ENCODE measurements at places on chromosomes 12 and 14.

DNA sequence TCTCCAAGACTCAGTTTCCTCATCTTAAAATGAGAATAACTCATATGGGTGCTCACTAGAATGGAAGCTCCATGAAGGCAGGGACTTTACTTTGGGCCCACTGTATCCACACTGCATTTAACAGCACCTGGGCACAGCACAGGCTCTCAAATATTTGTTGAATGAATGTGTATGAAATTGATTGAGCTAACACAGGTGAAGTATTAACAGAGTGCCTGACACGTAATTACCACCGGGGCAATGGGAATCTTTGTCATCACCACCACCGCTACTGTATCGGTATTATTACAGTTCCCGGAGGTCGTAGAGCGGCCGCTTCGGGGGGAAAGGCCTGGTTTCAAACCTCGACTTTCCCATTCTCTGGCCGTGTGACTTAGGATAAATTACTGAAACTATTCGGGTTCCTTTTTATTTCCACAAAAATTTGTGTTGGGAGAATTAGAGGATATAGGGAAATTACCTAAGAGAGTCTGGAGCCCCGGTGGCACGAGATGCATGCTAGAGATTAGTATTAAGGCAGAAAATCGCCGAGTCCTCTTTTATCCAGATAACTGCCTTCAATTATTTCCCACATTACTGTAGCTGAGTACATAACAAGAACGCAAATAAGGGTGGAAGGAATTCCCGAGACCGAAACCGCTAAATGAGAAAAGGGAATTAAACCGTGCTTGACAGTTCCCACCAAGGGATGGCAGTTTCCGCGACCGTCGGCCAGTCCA, 1.0 kb upstream of the RIC8B start:
- DNase-seq, result no peak

- no peak for DNase-seq
Measured at GRCh38 chr14:34015383-34015782, 64.5 kb upstream of the EGLN3 start.

- DNase-seq, result no peak
Measured at GRCh38 chr14:77281852-77282410, 10.9 kb upstream of the NGB start.

GRCh38 chr12:58765653-58766512, 154.4 kb downstream of the LRIG3 start:
- DNase-seq, result no peak

- DNase-seq, result no peak
Measured at GRCh38 chr12:33587784-33588712, 148.4 kb upstream of the SYT10 start.
